Right cardiac atrium (tissue), 5 donors: ENCODE measurements at places on chromosomes 1 and 21. TPM values are rescaled to one million over a fixed set of nuclear protein-coding genes. Genes with fewer than 3 reads are reported as not detected.

Gene PTAFR
- total RNA-seq, result 2.0 TPM

Gene AIM2
- not detected for total RNA-seq

Gene CASZ1
- 63.8 TPM for total RNA-seq

Gene ECM1
- 36.4 TPM for total RNA-seq

Gene IL20
- not detected for total RNA-seq

Gene AK4
- 102 TPM for total RNA-seq

Gene ATP1A4
- 0.43 TPM for total RNA-seq

Gene ZBED6
- 15.9 TPM for total RNA-seq

Gene HLX
- 4.1 TPM for total RNA-seq

Gene PLEKHN1
- not detected for total RNA-seq

Gene SOD1
- 350 TPM for total RNA-seq

Gene GPR52
- 3.1 TPM for total RNA-seq

Gene SDHB
- total RNA-seq, result 241 TPM

Gene AMY2B
- total RNA-seq, result 35.3 TPM

Gene MANEAL
- total RNA-seq, result 0.69 TPM

Gene OR2W3
- not detected for total RNA-seq

Gene AIRE
- total RNA-seq, result 0.14 TPM

Gene RAB7B
- total RNA-seq, result 5.8 TPM

Gene SPRR2F
- total RNA-seq, result not detected

Gene COP1
- 23.1 TPM for total RNA-seq

Gene CAPN2
- 71.2 TPM for total RNA-seq

Gene RXRG
- 3.6 TPM for total RNA-seq

Gene TTC39A
- total RNA-seq, result 15.7 TPM

Gene CLDN17
- not detected for total RNA-seq
